ENCODE measurements at places on chromosomes 16 and 17. TPM values are rescaled to one million over a fixed set of nuclear protein-coding genes. Genes with fewer than 3 reads are reported as not detected.

DNA sequence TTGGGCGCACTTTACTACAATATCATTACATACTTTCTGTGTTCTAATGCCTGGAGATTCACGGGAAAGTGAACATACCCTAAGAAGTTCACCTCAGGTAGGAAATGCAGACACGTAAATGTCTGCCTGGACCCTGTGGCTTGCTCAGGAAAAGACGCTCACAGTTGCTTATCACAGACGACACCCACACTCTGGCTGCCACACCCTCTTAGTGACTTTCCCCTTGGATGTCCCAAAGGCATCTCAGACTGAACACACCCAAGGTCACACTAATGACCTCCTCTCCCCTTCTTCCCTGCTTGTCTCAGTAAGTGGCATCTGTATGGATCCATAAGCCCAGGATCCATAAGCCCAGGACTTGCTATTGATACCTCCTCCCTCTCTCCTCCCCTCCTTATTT, 32.6 kb downstream of the CDRT15 start:
- H3K27me3 ChIP-seq = no peaks in the 10 kb centered on the region
- no peak overlapping the region for H3K27ac ChIP-seq
- peaks cover 68% of the 10 kb centered on the region for H3K4me1 ChIP-seq
- H3K4me3 ChIP-seq = no peak overlapping the region

GRCh38 chr16:27474921-27475320, 72.9 kb downstream of the IL21R start:
- no peak overlapping the region for H3K27ac ChIP-seq
- peaks cover 6% of the 10 kb centered on the region for H3K4me1 ChIP-seq
- no peaks in the 10 kb centered on the region for H3K27me3 ChIP-seq
- peaks cover 56% of the 10 kb centered on the region for H3K36me3 ChIP-seq

- no peak overlapping the region for H3K4me3 ChIP-seq
- no peak for DNase-seq
- no peak overlapping the region for H3K27ac ChIP-seq
- no peaks in the 10 kb centered on the region for H3K36me3 ChIP-seq
- H3K27me3 ChIP-seq = no peaks in the 10 kb centered on the region
Measured at GRCh38 chr16:65041667-65042066, 80.2 kb downstream of the CDH11 start.

DNA sequence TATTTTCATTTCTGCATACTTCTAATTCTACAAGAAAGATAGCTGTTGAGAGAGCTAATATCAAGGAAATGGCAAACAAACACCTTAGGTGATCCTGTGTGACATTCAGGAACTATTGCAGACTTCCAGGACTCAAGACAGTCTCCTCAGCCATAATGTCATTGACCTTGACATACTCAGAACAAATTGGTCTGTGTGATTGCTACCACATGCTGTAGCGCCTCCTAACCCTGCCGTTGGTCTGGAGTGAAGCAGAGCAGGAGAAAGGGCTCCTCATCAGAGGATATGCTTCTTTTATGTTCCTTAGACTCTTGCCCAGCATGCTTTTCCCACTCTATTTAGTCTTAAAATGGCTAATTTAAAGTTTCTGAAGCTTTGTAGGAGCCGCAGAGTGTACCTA, 194.2 kb upstream of the TBX2 start:
- H3K27me3 ChIP-seq = no peaks in the 10 kb centered on the region
- DNase-seq = no peak
- peaks cover 9% of the 10 kb centered on the region for H3K4me1 ChIP-seq
- no peak overlapping the region for H3K27ac ChIP-seq
- H3K4me3 ChIP-seq = no peak overlapping the region

GRCh38 chr16:57734308-57734924, 1.2 kb upstream of the KATNB1 start:
- H3K27ac ChIP-seq = peak overlapping the region; percentile 88
- DNase-seq = no peak
- peaks cover 26% of the 10 kb centered on the region for H3K27me3 ChIP-seq
- H3K4me1 ChIP-seq = peaks cover 13% of the 10 kb centered on the region
- peaks cover 27% of the 10 kb centered on the region for H3K36me3 ChIP-seq
- H3K4me3 ChIP-seq = peak overlapping the region; percentile 89

- DNase-seq = no peak
- H3K27me3 ChIP-seq = no peaks in the 10 kb centered on the region
- peak overlapping the region; percentile 92 for H3K27ac ChIP-seq
- peak overlapping the region; percentile 91 for H3K4me3 ChIP-seq
Measured at GRCh38 chr16:68263559-68264127, 683 bp upstream of the SLC7A6 start.

DNA sequence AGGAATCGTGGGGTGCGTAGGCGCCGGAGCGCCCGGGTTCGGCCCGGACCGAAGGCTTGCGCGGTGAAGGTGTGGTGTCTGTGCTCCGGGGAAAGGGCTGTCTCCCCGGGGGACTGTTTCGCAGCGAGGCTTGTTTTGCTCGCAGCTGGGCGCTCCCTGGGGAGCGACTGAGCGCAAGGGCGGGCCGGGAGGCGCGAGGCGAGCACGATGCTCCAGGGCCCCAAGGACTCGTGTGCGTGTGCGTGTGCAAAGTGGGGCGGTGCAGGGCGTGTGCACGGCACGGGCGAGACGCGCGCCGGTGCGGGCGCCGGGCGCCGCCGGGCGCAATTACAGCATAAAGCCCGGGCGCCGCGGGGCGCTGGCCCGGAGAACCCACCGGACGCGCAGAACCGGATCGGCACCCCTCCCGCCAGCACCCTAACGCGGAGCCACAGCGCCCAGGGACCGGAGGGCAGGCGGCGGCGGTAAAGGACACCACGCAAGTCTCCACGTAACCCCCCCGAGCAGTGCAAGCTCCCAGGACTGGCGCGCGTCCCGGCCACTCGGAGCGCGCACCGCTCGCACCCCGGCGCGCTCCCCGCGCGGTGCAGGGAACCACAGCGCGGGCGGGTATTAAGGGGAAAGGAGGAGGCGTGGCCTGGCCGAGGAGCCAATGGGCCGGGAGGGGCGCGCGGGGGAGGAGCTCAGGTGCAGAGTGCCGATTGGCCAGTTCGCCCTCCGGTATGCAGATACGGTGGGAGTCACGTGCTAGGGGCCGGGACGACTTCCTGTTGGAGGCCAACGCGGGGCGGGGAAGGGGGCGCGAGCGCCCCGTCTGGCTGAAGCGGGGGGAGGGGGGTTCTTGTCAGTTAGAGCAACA, at the start of gene TNRC6C:
TNRC6C (plus strand) TSS at position 847 of the 859 bp plus-strand sequence. CDS start 45,504 bp downstream, outside the sequence.
- DNase-seq = peak; percentile 99
- peaks cover 8% of the 10 kb centered on the region for H3K4me1 ChIP-seq

DNA sequence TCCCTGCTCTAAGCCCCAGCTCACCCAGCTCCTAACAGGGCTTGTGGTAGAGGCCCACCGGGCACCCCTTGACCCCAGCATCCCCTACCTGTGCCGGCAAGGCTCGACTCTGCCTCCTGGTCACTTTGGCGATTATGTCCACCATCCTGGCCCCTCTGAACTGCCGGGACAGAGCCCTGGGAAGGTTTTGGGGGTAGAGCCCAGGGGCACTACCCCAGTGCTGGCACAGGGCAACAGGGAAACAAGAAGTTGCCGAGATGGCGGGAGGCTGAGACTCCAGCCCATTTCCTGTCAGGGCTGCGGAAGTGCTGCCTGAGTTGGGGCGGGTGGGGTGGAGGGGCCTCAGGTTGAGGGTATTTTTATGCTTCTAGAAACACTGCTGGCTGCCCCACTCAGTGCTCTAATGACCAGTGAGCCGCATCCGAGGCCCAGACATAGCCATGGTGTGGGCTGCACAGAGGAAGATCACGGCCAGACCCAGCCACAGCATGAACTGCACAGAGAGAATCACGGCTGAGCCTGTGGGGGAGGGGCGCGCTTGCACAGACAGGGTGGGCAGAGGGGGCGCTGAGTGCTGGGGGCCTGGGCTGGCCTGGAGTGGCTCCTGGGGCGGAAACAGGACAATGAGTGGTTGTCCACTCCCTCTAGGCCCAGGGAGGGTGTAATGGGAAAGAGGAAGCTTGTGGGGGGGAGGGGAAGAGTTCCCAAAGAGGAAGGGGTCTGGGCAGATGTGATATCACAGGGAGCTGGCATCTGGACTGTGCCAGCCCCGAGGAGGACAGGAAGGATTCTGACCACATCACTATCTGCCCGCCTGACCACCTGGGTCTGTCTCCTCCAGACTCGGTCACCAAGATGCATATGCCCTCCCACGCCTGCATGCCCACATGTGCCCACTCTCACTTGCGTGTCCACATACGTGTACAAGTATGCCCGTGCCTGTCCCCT, 22.3 kb downstream of the ARHGAP27 start:
- peaks cover 79% of the 10 kb centered on the region for H3K4me1 ChIP-seq
- peaks cover 31% of the 10 kb centered on the region for H3K36me3 ChIP-seq
- peak overlapping the region; percentile 20 for H3K27ac ChIP-seq
- H3K4me3 ChIP-seq = no peak overlapping the region
- no peak for DNase-seq
- H3K27me3 ChIP-seq = no peaks in the 10 kb centered on the region

GRCh38 chr17:11554042-11554441, 44.2 kb upstream of the DNAH9 start:
- no peak overlapping the region for H3K27ac ChIP-seq
- H3K4me3 ChIP-seq = no peak overlapping the region
- no peak for DNase-seq
- peaks cover 14% of the 10 kb centered on the region for H3K27me3 ChIP-seq
- H3K4me1 ChIP-seq = no peaks in the 10 kb centered on the region
- H3K36me3 ChIP-seq = no peaks in the 10 kb centered on the region

DNA sequence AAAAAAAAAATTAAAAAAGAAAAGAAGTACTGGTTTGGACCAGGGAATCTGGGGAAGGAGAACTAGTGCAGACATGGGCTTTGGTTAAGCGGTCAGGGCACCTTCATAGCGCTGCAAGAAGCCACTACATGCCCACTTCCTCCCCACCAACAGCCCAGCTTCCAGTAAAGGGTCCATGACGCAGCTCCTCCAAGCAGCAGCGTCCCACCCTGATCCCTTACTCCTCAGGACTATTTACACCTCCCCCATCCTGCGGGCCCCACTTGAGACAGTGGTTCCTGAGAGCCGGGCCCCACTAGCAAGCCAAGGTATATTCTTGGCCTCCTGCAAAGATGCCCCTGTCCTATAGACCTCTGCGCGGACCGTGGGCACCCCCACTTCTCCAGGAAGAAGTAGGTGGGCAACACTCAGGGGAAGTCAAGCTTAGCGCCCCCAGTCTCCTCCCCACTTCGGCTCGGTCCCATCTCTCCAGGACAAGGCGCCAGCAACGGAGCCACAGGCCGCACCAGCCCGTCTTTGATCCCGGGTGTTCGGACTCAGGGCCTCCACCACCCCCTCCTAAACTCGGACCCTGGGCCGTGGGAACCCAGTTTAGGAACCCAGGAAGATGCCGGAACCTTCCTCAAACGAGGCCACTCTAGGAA, 913 bp upstream of the PRR14 start:
- peaks cover 33% of the 10 kb centered on the region for H3K36me3 ChIP-seq
- no peaks in the 10 kb centered on the region for H3K27me3 ChIP-seq
- peak overlapping the region; percentile 94 for H3K27ac ChIP-seq
- no peak for DNase-seq

DNA sequence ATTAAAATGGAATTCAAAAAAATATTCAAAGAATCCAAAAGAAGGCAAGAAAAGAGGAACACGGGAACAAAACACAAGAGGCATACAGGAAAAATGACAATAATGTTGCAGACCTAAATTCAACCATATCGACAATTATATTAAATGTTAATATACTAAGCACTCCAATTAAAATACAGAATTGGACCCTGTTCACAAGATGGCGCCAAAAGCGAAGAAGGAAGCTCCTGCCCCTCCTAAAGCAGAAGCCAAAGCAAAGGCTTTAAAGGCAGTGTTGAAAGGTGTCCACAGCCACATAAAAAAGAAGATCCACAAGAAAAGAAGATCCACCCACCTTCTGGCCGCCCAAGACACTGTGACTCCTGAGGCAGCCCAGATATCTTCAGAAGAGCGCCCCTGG, 6.3 kb upstream of the XAF1 start:
- peaks cover 10% of the 10 kb centered on the region for H3K27me3 ChIP-seq
- H3K27ac ChIP-seq = no peak overlapping the region
- H3K4me1 ChIP-seq = peaks cover 16% of the 10 kb centered on the region
- no peak overlapping the region for H3K4me3 ChIP-seq
- no peak for DNase-seq

KCTD11 gene
- 9.9 TPM for total RNA-seq

WNT3 gene
- 6.1 TPM for total RNA-seq

CACNA1G gene
- not detected for total RNA-seq

CCL11 gene
- total RNA-seq = not detected

GRN gene
- total RNA-seq = 480 TPM

GLP2R gene
- total RNA-seq = 0.59 TPM

All from Calu3 (cell line).